ENCODE measurements at places on chromosomes 12 and 14. TPM values are rescaled to one million over a fixed set of nuclear protein-coding genes. Genes with fewer than 3 reads are reported as not detected.

The CACNA2D4 gene
- 19.2 TPM for total RNA-seq

The TAS2R7 gene
- total RNA-seq: not detected

DNA sequence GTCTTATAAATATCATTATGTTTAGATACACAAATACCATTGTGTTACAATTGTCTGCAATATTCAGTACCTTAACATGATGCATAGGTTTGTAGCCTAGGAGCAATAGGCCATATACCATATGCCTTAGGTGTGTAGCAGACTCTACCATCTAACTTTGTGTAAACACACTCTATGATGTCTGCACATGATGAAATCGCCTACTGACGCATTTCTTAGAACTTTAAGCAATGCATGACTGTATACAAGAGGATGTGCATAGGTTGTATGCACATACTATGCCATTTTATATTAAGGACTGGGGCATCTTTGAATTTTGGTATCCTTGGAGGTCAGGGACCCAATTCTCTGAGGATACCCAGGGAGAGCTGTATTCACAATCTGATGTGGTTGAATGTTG lies 10.1 kb upstream of the BTG1 start:
- DNase-seq: no peak

- no peak for DNase-seq
These were observed 897 bp downstream of the ACTR10 start for GRCh38 chr14:58200846-58201245.

DNA sequence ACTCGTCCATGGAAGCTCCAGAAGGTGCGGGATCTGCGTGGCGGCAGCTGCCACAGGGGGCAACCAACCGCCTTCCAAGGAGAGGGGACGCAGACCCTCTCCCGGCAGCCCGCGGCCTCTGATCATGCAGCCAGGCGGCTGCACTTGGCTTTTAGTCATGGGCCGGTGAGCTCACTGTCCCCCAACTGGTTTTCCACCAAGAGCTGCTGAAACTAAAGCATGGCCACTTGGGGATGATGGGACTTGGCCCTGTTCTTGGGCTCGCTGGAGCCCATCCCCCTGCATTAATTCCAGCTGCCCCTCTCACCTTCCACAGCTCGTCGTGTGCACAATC lies 39.1 kb downstream of the CCDC85C start:
- DNase-seq: no peak
